Amniotic stem cell (primary cell): ENCODE measurements at places on chromosomes 5 and 9.

DNA sequence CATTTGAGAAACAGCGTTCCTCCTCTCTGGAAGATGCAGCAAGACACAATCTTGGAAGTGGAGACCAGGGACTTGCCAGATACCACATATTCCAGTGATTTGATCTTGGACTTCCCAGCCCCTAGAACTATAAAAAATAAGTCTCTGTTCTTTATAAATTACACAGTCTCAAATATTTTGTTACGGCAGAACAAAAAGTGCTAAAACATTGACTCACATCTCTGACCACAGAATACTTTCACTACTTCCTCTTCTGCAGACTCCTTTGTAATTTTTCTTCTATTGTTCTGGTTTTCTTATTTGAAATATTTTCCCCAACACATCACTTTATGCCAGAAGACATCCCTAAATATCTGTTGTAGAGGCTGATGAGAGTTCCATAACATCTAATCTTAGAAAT lies 706.1 kb upstream of the CDH18 start:
- DNase-seq: no peak

DNA sequence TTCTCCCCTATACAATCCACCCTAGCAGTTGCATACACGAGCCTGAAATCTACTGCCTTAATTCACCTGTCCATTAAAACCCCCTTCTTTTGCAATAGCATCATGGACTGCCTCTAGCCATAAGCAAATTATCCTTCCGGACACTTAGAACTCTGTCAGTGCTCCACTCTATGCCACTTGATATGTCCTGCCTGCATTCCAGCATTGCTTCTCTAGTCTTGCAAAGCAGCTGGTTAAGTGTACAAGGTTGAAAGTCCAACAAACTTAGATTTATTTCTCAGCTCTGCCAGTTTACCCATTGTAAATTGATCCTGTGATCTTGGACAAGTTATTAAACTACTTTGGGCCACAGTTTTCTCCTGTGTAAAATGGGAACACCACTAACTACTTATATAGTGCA lies 197.9 kb downstream of the EPB41L4A start:
- DNase-seq: no peak

DNA sequence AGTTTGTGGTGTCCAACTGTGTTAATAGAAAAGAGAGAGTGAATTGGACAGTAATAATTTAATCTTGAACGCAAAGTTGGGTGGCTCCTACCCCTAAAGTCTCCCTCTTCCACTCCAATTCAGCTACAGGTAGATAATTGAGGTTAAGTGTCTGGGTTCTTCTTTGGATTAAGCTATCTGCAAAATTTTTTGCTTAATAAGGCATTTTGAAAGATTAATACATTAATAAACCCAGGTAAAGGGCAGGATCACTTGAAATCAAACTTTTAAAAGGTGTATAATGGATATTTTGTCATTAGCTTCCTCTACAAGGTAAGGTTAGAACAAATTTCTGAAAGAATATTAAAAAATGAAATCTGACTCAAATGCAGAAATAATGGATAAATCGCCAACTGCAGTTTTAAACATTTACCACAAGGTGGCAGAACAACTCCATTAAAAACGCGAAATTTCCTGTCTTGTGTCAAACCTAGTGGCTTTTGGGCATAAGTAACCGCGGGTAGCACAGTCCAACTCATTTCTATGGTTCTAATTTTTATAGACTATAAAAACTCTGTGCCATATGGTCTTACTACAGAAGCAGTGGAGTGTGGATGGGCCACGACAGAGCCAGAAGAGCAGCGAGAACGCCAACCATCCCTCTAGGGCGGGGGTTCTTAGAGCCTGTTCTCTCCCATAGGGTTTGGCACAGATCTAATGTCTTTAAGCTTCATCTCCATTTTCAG lies 276.5 kb downstream of the ARHGEF28 start:
- DNase-seq: peak; percentile 24

DNA sequence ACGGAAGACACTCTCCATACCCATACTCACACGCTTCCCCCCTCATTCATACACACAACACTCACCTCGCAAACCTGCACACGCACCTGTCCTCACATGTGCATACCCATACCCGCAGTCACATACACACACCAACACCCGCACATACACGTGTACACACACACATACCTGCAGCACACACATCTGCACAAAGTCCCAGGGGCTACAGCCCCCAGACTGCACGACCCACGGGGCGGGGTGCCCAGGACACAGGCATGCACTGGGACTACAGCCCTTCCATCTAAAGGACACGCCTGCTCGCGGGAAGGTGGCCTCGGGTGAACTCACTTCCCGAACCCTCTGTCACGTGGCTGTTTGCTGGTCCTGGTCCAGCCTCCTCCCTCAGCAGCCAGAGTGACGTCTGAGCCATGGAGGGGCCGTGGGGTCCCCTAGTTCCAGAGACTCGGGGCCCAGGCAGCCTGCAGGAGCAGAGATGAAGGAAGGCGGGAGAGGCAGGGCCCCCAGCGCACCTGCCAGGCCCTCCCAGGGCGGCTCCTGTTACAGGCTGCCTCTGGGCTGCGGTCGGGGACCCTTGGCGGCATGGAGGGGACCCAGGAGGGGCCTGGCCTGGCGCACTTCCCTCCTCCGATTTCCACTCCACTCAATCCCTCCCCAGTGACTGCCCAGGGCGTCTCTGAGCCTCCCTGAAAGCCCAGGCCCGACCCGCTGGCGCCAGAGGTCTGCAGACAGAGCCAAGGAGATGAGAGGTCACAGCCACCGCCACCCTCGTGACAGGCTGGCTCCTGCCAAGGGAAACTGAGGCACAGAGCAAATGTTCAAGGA lies 8.1 kb downstream of the SLC12A7 start:
- no peak for DNase-seq

GRCh38 chr9:122229485-122229837 lies 704 bp upstream of the LHX6 start:
- no peak for DNase-seq

GRCh38 chr9:136711751-136712689 lies at the start of gene DIPK1B:
TSS of gene DIPK1B (plus strand) at chr9:136712572. CDS start at chr9:136712666, 94 bp downstream.
- no peak for DNase-seq

DNA sequence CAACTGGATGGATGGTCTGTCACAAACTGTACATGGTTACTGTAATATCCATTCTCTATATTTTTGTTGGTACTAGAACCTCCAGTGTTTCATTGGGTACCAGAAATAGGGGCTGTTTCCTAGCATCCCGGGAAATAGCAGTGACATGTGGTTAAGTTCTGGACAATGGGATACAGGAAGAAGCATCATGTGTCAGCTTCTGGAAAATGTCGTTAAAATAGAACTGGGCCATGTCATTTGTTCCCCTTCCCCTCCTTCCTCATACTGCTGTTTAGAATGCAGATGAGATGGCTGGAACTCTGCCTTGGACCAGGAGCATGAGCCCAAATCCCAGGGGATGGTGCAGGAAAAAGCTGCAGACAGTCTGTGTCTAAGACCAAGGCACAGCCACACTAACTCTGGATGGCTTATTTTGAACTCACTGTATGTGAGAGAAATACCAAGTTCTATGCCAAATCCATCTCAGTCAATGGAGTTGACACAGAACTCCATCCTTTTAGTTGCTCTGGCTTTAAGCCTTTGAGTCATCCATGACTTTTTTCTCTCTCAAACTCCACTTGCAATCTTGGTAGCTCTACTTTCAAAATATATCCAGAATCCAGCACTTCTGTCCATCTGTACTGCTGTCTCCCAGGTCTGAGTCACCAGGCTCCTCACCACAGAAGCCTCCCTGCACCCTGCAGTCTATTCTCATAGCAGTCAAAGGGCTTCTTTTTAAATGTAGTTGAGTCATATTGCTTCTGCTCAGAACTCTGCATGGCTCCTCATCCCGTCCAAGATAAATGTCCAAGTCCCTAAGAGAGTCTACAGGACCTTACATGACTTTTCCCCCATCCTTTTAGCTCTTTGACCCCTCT lies 184.2 kb downstream of the NSG2 start:
- no peak for DNase-seq

GRCh38 chr9:8364026-8364752 lies 564.6 kb upstream of the DMAC1 start:
- DNase-seq: no peak

- peak; percentile 23 for DNase-seq
Observed at GRCh38 chr9:105243015-105243686, 1.3 kb upstream of the SLC44A1 start.

DNA sequence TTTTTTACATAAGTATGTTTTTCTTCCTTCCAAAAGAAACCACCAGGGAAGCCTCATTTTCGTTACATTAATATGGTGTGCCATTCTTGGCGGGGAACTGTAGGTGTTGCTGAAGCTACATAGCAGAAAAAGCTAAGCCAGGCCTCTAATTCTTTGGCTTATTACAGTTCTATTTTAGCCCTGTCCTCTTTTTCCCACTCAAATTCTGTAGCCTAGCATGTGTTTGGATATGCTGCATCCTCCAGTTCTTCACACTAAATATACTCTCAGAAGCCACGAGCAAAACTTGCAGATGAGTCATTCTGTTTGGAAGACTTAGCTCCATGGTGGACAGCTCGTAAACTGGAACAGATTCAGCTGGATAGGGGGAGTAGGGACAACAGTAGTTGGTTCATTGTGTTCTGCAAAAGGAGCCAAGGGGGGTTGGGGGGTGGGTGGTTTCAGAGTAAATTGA lies 369.4 kb downstream of the TMEM161B start:
- no peak for DNase-seq

GRCh38 chr5:5078009-5078897 lies 61.9 kb upstream of the ADAMTS16 start:
- no peak for DNase-seq

DNA sequence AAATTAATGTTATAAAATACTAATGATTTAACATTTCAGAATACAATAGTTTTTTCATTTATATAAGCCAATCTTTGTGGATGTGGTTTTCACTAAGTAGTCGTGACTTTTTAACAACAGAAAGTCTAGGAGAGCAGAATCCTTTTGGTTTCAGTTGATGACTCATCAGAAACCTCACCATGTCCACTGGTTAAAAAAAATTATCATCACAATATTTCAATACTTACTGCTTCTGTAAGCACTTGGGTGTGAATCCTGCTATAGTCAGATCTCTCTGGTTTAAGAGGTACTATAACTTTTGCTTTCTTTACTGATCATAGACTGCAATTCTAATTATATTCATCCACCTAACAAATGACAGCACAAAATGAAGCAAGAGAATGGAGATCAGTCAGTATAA lies 77.2 kb downstream of the MRPS30 start:
- no peak for DNase-seq
